Stimulated activated CD8-positive, alpha-beta memory T cell treated with anti-CD3 and anti-CD28 coated beads, Interleukin-7, amount 100 ng/mL, for 4 hours (primary cell): ENCODE measurements at places on chromosomes 7 and 10.

- no peak for DNase-seq
Measured at GRCh38 chr7:25953859-25954258, 198.1 kb upstream of the NFE2L3 start.

DNA sequence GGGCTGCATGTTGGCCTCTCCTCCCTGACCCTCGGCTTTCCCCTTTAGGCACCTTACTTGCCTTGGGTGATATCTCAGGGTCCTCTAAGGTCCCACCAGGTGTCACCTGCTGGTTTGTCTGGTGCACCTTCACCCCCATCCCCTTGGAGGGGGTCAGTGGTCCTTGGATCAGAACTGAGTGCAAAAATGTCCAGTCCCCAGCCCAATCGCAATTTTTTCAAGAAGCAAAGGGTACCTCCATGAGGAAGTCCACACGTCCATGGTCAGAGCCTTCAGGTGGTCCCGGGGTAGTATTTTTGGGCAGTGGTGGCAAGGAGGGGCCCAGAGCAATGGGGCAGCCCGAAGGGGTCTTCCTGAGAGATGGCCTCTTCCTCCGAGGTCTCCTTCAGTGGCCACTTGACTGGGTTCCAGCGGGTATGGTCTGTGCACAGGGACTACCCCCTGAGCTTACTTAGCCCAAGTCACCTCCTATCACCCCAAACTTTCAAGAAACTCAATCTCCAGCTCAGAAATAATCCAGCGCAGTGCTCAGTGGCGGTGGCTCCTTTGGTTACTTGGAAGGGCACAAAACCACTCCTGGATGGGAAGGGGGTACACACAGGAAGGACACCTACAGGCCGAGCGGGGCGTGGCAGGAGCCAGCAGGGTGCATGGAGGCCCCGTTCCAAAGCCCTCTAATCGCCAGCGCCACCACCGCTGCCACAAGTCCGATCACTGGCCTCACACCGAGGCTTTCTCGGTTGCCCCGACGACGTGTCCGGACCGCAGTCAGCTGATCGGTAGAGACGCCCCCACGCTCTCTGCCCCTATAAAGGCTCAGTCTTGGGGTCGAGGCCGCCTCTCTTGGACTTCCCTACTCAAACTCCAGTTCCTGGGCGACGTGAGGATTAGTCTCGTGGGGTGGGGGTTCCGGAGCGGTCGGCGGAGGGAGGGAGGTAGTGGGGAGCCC, 4.5 kb downstream of the SAP25 start:
- no peak for DNase-seq

DNA sequence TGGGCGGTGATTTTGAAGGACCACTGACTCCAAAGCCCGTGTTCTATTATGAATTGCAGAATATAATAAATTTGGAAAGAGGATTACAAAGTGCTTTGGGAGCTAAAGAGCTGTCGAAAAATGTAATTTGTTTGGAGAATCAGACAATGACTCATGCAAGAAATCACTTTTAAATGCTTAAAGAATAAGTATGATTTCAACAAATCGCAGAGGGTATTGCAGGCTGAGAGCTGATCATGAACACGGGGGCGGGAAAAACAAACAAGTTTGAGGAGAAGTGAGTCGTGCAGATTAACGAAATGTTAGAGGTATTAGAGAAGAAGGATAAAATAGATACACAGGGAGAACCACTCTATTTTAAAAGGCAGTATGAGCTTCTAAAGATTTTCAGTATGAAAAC, 4.9 kb upstream of the HACD1 start:
- DNase-seq = no peak

GRCh38 chr7:134175334-134176036, 48.3 kb downstream of the LRGUK start:
- DNase-seq = no peak

- DNase-seq = no peak
Measured at GRCh38 chr7:96300502-96300901, 21.4 kb downstream of the SLC25A13 start.

DNA sequence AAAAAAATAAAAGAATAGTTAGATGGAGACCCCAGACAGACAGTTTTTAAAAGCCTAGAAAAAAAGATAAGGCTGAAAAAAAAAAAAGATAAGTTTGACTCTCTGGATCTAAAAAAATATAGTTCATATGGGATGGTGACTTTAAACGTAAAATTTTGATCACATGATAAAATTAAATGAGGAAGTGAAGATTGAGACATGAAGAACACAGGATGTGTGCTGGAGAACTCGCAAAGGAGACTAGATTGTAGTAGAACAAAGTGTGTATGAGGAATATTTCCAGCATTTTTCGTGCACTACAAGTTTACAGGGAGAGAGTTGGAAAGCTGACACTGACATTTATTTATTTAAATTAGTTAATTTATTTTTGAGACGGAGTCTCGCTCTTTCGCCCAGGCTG, 286.4 kb downstream of the PRPF18 start:
- DNase-seq = no peak

DNA sequence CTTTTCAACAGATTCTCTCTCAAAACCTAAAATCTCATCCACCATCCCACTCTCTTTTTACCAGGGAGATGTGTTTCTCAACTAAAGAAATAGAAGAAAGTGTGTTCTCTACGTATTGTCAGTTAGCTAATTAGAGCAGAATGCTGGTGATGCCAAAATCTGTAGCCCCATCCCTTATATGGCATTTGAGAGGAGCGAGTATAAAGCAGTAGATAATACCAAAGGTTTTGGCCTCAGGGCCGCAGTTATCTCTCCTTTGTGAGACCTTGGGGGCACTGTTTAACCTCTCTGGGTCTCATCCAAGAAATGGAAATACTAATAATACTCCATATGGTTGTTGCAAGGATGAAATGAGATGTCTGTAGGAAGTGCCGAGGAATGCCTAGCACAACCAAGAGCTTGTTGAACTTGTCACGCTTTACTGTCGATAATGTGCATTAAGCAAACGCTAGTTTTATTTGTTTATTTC, 456 bp upstream of the DLD start:
- no peak for DNase-seq

DNA sequence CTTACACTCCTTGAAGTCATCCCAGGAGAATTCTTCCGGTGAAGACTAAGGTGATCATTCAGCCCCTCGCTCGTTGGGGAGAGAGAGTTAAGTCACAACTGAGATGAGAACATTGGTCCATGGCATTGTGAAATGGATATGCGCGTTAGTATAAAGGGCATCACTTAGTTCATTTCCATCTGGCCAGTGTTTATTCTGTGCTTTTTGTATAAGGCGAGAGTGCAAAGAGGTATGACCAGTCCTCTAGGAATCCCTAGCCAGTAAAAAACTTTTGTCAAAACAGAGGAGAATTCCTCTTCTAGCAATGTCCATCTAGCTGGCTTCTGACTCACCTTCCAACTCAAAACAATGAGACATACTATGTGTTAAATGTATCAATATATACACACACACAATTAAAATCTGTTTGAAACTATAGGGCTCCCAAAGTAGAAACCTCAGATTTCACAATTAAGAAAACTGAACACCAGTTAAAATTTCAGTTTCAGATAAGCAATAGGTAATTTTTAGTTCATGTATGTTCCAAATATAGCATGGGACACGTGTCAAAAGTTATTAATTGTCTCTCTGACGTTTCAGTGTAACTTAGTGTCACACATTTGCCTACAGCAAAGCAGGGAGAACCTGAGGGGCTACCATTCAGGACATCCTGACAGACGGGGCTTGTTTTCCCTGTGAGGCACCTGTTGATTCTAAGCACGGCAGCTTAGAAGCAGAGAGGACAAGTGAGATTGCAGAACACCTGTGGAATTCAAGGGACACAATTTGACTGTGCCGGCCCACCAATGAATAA, 158.9 kb downstream of the KLF6 start:
- no peak for DNase-seq

DNA sequence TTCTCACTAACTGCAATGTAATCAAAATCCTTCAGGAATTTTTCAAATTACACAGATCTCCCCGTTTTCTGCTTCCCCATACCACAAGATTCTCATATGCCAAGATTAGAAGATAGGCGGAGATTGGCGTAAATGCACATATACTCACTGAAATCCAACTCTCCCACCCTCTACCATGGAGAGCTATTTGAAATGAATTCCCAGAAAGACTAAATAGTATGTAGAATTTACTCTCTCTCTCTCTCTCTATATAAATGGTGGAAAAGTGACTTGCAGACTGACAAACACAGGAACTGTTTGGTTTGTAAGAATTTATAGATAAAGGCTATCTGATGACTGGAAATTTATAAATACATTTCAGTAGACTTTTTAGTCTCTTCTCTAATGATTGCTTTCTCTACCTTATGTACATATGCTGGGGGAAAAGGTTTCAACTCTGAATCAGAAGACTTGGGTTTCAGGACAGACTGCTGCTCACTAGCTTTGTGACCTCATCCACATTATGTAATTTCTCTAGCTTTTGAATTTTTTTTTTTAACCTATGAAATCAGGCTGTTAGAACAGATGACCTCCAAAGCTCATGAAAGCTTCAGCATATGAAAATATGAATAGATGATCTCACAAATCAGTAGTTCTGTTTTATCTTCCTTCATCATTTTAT, 67.8 kb upstream of the CSTF2T start:
- DNase-seq = no peak

- DNase-seq = no peak
Measured at GRCh38 chr10:124339119-124340032, 79.3 kb downstream of the OAT start.

DNA sequence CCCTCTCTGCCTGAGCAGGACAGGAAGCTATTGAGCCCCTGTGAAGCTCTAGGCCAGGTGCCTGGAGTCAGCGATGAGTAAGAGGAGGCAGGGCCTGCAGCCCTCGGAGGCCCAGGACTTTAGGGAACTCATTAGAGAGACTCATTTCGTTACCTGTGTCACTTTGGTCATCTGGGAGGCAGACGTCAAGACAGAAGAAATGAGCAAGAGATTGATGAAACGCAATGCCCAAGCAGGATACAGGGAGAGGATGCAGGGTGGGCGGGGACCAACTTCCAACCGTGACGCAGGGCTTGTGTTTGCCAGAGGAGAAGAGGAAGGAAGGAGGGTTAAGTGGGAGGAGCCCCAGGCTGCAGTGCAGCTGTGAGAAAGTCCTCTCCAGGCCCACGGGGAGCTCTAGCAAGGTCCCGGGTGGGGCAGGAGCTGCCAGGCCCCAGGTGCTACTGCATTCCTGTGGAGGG, 26.4 kb upstream of the GNA12 start:
- DNase-seq = no peak

GRCh38 chr7:106858618-106859532, 6.2 kb upstream of the PIK3CG start:
- DNase-seq = no peak

DNA sequence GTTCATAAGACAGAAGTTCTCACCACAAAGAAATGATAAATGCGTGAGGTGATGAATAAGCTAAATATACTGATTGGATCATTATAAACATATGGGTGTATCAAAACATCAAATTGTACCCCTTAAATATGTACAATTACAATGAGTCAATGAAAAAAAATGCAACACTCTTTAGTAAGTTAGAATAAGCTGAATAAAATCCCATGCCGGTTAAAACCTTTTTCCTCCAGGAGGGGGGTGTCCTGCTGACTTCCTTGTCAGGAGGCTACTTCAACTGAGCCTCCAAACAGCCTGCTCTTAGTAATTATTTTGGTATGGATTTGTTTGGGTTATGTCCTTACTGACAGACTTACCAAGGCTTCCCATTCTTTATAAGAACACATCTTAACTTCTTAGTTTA, 649.1 kb downstream of the INHBA start:
- DNase-seq = no peak

DNA sequence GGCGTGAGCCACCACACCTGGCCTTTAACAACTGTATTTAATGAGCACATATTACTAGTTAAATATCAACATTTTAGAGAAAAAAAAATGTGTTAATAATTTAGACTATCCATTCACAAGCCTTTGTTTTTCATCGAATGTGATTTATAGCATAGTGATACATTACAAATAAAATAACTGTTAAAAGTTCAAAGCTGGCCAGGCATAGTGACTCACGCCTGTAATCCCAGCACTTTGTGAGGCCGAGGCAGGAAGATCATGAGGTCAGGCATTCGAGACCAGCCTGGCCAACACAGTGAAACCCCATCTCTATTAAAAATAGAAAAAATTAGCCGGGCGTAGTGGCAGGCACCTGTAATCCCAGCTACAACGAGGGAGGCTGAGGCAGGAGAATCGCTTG, 72.7 kb downstream of the HACD1 start:
- no peak for DNase-seq

- peak; percentile 69 for DNase-seq
Measured at GRCh38 chr10:22988581-22989360, 60.9 kb downstream of the ARMC3 start.

GRCh38 chr10:60650378-60650800, 127.9 kb upstream of the CDK1 start:
- no peak for DNase-seq

DNA sequence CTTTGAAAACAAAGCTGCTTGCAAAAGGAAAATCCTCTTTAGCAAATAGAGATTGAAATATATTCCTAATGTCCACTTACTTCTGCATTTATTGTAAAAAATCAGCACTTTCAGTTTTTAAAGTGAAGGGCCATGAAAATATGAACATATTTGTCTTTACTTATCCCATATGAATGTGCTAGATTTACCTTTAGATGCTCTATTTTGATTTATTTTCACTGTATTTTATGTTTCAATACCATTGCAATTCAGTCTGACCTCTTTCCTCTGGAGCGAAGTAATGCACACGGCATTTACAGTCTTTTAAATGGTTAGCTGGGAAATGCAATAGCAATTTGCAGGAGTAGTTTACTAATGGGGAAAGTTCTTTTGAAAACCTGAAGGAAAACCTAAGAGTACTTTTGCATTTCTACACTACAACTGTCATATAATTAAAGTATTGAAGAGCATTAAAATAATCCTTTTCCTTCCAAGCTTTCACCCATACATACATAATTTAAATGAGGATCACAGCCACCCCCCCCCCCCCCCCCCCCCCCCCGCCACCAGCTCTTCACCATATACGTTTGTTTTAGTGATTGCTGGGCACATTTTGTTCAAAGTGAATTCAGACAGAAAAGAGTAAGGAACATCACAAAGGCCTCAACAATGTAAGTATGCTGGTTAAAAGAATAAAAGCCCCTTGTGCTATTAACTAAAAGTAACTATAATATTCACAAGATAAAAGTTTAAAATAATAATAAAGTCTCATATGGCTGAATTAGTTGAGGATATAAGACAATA, 3.5 kb downstream of the SKIDA1 start:
- no peak for DNase-seq

DNA sequence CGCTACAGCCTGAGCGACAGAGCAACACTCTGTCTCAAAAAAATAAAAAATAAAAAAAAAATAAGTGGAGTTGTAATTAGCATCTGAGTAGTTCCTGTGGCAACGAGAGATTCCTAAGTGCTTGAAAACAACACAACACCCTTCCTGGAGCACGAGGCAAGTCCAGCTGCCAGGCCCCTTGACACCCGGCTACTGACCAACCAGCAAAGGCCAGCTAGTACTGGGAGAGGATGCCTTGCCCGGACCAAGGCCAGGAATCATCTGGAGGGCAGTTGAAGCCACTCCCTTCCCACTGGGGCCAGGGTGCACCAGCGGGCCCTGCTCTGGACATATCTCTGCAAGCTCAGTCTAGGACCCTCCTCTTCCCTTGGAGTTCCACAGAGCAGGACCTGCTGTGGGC, 536 bp downstream of the C10orf105 start:
- no peak for DNase-seq
